ENCODE measurements at places on chromosomes 3 and 15.

DNA sequence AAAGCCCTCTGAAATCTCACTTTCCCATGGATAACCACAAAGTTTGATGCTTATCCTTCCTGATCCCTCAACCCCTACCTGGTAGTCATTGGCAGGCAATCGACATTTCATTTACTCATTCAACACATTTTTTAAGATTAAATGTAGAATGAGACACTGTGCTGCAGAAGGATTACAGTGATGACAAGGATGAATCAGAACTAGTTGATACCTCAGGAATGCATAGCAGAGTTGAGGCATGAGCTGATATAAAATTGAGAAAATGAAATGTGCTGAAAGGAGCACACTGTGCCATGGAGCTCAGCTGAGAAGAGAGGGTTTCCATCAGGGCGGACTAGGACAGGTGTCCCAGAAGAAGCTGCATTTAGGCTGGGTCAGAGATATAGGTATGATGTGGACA is 48.9 kb upstream of the ACTL6A start:
- no peak for DNase-seq

DNA sequence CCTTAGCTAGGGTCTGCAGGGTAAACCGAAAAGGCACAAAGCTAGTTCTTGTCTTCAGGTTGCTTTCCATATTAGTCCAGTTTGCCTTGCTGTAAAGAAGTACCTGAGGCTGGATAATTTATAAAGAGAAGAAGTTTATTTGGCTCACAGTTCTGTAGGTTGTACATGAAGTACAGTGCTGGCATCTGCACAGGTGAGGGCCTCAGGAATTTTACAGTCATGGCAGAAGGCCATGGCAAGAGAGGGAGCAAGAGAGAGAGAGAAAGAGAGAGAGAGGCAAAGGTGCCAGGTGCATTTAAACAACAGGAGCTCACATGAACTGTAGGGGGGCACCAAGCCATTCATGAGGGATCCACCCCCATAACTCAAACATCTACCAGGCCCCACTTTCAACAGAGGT is 26.9 kb downstream of the TRIM42 start:
- DNase-seq, result no peak

GRCh38 chr3:103169289-103169688 is 734.5 kb downstream of the ZPLD1 start:
- no peak for DNase-seq

DNA sequence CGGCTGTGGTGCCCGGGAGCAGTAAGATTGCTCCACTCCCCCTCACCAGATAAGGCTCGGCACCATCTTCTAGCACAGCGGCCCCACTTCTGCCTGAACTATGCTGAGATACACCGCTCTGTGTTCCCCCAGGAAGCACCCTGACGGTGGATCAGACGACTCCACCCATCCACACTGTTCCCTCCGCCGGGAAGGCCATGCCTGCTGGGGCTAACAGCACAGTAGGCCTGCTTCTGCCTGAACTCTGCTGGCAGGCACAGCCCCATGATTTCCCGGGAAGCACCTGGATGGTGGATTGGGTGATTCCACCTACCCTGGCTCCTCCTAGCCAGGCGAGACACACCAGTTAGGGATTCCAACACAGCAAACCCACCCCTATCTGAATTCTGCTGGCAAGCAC is 36.3 kb upstream of the PPM1L start:
- peak; percentile 2 for DNase-seq

DNA sequence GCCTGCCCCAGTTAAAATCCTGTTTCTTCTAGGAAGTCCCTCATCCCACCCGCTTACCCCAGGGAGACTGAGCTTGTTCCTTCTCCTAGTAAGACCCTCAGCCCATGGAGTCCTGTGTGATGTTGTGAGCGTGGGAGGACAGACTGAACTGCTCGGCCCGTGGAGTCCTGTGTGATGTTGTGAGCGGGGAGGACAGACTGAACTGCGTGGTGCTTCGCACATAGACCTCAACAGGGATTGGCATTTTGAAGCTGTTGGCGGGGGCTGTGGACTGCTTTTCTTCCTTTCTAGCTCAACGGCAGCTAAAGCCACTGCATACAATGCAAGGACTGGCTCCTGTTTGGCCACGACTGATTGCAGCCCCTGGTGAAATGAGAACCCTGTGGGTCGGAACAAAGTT is 1.6 kb upstream of the SPTBN5 start:
- DNase-seq, result no peak

- DNase-seq, result no peak
Observed at GRCh38 chr3:175107995-175108394, 248.9 kb downstream of the NAALADL2 start.

GRCh38 chr3:107236655-107237337 is 140.4 kb upstream of the CCDC54 start:
- peak; percentile 12 for DNase-seq

DNA sequence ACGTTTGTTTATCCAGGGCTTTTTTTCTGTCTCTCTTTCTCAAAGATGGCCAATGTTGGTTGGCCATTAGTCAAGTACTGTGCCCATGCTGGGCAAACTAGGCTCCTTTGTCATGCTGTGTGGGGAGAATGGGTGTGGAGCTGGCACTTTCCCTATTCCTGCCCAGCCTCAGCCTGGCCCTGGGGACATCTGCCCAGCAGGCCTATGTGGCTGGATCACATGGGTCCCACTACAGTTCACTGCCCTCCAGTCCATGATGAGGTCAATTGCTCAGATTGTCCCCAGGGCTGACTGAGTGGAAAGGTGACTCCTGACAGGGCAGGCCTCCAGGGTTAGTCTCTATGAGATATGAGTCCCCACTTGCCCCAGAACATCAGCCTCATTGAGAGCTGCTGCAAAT is 54.4 kb upstream of the HERC1 start:
- no peak for DNase-seq

DNA sequence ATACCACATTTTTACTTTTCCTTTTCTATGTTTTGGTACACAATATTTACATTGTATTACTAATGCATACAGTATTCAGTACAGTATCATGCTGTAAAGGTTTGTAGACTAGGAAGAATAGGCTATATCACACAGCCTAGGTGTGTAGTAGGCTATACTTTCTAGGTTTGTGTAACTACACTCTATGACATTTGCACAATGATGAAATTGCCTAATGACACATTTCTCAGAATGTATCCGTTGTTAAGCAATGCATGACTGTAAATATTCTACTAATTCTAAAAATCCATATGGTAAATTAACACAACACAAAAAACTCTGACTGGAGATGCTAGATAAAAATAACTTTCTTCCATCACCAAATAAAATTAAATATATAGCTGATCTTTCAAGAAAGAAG is 16.2 kb downstream of the NEDD4 start:
- DNase-seq, result no peak

GRCh38 chr3:31468433-31468832 is 64.3 kb upstream of the STT3B start:
- DNase-seq, result no peak

DNA sequence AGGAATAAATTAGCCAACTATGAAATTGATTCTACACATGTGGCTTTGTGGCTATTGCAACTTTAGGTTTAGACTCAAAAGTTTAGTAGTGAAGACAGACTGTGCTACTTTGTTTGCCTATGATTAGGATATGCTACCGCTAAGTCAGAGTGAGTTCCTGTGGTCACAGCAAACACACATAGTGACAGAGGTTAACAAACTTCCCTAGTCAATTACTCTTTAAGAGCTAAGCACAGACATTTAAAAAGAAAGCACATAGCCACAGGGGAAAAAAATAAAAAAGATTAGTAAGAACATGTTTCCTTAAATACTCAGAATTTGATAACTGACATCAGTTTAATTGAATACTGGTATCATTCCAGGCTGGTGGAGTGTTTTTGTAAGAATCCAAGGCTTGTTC is 207.1 kb downstream of the GBE1 start:
- peak; percentile 11 for DNase-seq

GRCh38 chr15:41513506-41514227 is at the start of gene LTK:
Gene LTK, minus strand, starts transcription at chr15:41513827. Its CDS starts 118 bp downstream, at chr15:41513709.
- peak; percentile 26 for DNase-seq

DNA sequence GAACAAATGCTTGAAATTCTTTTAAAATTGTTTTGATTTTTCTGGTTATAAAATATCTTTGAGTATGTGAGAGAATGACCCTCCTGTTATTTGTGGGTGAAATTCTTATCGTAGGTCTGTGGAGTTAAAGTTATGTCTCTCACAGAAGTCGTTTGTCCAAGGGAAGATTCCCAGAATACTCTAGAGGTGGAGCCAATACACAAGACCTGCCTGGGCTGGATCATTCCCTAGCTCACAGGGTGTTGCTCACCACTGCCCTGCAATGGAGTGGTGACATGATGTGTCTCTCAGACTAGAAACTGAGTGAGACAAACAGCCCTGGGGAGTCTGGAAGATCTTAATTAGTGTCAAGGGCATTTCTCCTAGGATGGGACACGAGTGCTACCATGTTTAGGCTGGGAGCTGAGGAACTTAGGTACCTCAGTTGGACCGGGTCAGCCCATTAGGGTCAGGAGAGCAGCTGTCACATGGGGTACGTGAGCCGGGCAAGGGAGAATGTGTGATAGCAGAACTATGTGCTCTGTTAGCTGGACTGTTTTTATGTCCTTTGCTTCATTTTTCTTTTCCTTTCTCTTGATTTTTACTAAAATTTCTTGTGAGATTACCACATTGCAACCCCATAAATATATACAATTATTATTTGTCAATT is 53.6 kb upstream of the MYO5C start:
- DNase-seq, result no peak

- DNase-seq, result no peak
Observed at GRCh38 chr3:86109434-86109833, 881.5 kb downstream of the VGLL3 start.

- no peak for DNase-seq
Observed at GRCh38 chr15:29352402-29352801, 82.8 kb upstream of the NSMCE3 start.

- DNase-seq, result no peak
Observed at GRCh38 chr15:92808598-92809063, 91.5 kb upstream of the CHD2 start.

- DNase-seq, result no peak
Observed at GRCh38 chr3:150725548-150725947, 21.8 kb upstream of the ERICH6 start.

DNA sequence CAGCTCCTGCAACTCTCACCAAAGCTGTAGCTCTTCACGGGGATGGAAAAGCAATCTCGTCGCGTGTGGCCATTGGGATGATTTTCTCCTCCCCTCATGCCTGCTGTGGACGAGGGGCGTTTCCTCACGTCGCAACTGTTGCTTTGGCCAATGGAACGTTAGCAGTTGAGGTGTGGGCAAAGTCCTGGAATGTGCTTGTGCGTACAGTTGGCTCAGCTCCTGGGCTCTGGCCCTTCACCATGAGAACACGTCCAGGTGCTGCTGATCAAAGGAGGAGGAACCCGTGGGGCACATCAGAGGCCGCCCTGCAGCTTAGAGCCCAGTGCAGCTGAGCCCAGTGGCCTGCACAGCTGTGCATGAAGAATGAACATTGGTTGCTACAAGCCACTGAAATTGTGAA is 186.1 kb downstream of the TJP1 start:
- no peak for DNase-seq

DNA sequence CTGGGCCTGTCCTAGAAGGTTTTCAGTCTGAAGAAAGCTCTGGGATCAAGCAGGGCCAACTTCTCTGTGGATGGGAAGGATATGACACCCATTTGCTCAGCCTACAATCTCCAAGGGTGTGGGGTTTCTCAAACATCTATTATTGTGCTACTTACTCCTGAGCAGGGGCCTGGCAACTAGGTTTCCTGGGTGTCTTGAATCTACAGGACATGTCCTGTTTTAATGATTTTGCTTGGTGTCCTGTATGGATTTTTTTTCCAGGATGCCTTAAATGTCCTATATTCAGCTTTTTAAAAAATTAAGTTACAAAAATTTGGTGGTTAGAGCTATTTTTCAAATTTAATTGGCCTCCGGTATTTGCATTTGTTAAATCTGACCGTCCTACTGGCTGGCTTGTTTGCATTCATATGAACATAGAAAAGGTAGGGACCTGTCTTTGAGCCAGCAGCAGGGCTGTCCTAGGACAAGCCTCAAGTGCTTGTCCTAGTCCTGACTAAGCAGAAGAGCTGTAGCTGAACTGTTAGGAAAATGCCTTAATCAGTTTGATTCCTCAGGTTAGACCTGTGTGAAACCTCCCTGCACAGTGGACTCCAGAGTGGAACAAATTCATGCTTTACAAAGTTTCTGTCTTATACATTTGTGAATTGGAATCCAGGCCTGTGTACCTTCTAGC is 40.0 kb upstream of the LMOD3 start:
- no peak for DNase-seq

DNA sequence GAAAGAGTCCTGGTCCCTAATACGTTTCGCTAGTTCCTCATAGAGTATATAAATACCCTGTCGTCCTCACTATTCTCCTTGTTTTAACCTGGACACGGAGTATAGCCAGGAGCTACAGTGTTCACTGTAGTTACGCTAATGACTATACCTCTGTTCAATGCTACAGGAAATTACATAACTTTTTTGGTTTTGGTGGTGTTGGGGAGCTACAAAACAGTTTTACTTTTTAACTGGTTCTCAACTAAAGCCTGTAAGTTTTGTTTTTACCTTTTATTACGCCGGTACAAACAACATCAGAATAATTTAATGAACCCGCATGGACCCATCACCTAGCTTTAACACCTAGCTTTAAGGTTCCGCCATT is 1.5 kb downstream of the LMLN start:
- DNase-seq, result no peak

- DNase-seq, result peak; percentile 58
Observed at GRCh38 chr3:11494131-11494916, 149.4 kb downstream of the VGLL4 start.

- no peak for DNase-seq
Observed at GRCh38 chr3:133136114-133137041, 98.2 kb downstream of the TMEM108 start.

DNA sequence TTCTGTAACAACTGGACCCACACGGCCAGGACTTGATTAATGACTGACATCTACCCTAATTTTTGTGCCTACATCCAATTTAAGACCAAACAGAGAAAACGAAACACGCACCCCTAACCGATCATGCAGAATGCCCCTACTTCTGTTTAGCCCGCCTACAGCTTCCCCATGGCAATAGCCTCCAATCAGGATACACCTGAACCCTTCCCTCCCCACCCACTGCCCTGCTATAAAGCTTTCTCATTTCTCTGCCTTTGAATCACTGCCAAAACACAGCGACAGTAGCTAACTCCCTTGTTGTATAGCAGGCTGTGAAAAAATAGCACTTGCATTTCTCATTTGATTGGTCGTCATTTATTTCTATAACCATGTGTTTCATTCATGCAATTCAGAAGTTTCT is 45.2 kb upstream of the DPPA4 start:
- DNase-seq, result no peak

DNA sequence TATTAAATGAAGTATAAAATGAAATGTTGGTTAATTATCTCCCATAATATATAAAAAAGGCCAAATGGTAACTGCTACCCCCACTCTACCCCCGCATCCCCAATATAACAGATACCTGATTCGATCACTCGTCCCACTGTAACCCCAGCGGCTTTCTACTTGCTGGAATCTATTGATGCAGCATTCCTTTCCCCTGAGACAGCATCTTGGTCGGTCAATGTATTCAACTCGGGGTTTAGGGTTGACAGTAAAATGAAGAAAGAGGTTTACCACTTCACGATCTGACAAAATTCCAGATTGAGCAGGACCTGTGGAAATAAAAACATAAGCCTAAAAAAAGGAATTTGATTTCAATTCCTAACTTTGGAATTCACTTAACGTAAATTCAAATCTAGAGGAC is 18.6 kb upstream of the C15orf40 start:
- DNase-seq, result no peak

- DNase-seq, result no peak
Observed at GRCh38 chr3:190238871-190239270, 83.4 kb downstream of the CLDN1 start.
